ENCODE measurements at places on chromosomes 5 and 9.

DNA sequence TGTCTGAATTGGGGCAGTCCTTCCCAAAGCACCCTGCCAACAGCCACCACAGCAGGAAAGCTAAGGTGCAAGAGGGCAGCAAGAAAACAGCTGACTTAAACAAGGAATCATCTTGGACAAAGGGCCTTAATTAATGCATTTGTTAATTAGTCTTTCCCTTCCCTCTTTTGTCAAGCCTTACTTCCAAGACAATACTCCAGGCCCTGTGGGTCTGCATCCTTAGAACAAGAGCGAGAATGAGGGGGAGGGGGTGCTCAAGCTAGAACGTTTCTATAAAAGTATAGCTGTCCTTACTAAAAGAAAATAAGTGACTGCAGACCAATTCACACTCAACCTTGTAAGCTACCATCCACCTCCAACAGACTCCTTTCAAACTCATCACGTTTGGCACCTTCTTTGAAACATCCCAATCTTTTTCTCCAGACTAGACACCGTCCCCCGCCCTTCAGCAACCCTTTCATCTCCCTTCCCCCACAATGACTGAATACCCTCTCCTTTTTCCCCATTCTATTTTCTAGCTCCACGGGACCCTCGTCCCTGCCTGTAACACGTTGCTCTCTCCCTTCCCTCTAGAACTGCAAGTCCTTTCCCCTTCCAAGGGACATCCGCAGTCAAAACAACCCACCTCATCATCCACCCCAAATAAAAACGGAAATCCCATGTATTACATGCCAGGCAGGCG lies 85.7 kb upstream of the RNF38 start:
- DNase-seq = no peak

DNA sequence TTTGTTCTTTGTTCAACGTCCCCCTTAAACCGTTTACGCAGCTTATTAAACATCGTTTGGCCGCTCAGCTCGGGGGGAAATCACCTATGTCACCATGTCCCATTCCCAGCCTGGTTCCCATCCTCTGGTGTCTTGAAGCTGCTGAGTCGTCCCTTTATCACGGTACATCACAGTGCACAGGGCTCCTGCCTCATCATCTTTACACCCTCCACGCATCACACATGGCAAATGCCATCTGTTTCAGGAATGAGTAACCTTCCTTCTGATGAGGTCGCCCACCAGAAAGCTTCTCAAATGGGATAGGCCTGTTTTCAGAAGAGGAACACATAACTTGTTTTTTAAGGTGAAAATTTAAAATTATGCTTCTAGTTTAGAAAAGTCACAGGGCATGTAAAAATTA lies 7.9 kb upstream of the LHX6 start:
- DNase-seq = no peak

DNA sequence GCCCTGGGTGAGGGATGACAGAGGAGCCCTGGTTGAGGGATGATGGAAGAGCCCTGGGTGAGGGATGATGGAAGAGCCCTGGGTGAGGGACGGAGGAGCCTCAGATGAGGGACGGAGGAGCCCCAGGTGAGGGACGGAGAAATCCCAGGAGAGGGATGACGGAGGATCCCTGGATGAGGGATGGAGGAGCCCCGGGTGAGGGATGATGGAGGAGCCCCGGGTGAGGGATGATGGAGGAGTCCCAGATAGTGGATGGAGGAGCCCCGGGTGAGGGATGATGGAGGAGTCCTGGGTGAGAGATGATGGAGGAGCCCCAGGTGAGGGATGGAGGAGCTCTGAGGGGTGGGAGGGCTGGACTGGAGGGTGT lies 10.9 kb downstream of the PHF2 start:
- DNase-seq = no peak

DNA sequence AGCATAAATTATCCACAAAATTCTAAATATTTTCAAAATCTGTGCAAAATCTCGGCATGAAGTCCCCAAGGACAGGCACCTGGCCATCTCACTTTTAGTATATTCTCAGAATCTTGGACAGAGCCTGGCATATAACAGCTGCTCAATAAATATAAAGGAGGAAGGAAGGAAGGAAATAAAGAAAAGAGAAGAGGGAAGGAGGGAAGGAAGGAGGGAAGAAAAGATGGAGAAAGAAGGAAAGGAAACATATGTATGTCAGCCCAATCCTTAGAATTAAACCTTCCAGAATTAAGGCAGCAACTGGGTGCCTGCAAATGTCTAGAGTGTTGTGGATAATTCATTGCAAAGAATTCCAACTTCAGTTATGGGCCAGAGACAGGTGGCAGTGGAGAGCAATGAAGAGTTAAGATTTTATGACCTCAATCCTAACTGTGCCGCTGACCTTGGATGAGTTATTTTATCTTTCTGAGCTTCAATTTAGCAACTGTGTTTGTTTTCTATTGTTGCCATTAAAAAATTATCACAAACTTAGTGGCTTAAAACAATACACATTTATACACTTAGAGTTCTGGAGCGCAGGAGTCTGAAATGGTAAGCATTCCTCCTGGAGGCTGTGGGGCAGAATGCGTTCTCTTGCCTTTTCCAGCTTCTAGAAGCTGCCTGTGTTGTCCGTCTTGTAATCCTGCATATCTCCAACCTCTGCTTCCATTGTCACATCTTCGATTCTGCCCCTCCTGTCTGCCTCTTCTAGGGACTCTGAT lies 200.9 kb upstream of the MSX2 start:
- DNase-seq = no peak

DNA sequence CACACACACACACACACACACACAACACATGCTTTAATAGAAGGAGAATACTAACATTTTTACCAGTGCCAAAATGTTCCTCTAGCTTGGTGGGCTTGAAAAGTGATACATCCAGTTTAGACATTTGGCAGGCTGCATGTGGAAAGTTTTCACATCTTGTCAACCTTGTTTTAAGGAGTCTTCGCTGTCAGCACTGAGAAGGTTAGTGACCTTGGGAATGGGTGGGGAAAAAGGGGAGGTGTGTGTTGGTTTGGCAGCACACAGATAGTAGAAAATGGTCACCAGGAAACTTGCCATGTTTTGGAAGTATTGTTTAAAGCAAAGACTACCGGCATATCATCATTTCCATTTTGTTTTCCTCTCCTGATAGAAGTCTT lies 346.5 kb upstream of the ADAMTSL1 start:
- DNase-seq = no peak

GRCh38 chr9:137511758-137512463 lies 38.3 kb downstream of the PNPLA7 start:
- DNase-seq = no peak

GRCh38 chr5:61100437-61100836 lies 61.8 kb downstream of the SMIM15 start:
- no peak for DNase-seq

GRCh38 chr9:76932757-76933156 lies 26.8 kb upstream of the PRUNE2 start:
- peak; percentile 66 for DNase-seq

DNA sequence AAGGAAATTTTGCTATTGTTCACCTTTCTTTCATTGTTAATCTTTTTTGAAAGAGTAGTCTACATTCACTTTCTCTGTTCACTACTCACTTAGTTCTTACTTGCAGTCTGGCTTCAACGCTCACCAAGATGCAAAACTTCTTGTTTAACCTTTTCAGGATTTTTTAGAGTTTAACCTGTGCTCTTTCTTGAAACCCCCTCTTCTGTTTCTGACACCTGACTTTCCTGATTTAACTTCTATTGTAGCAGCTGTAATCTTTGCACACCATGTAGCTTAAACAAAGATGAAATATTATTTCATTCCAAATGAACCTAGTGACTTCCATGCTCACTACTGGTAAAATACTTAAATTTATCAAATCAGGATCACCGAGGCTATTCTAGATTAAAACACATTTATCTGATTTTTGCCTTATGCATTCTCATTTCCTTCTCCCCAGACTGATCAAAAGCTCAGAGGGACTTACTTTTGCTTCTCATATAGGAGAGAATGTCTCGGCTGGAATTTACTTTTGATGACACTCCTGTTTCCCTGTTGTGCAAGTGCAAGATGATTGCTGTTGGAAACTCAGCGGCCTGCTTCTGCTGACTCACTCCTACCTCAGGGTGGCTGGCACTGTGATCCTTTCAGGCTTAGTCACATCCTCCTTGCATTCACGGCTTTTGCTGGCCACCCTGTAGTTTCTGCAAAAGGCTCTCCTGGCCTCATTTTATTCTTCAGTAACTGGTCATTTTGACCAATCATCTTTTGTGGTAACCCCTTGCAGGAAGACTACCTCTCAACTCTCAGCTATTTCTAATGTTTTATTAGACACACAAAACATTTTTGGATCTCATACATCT lies 109.3 kb upstream of the IFNE start:
- DNase-seq = peak; percentile 96

DNA sequence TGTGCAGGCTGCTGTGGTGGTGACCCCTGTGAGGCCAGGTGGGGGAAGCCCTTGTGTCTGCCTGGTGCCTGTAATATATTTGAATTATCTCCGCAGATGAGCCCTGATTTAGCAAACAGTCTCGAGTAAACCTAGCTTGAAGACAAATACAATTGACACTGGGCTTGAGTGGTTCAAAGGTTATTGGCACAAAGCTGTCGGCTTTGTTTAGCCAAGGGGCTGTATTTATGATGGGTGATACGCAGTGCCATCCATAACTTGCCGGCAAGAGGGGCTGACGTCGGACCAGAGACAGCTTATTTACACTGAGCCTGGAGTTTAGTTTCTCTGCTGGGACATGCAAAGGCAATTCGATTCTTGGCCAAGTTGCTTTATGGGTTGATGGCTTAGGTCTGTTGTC lies 20.0 kb upstream of the PITX1 start:
- DNase-seq = no peak

DNA sequence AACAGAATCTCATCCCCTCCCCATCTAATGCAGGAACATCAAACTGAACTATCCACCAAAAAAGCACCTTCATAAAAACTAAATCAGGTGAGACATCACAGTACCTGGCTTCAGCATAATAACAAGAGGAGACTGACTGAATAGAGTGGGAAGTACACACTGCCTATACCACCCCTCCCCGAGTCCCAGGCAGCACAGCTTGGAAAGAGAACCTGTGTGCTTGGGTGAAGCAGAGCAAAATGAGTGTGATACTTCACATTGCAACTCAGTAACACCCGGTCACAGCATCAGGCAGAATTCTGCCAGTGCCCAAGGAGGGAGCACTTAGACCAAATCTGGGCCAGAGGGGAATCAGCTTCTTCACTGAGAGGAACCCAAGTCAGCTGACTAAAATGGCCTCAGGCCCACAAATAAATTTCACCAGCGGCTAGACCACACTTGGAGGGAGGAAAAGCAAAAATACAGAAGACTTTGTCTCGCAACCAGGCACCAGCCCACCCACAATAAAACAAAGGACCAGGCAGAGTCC lies 69.3 kb upstream of the OR2K2 start:
- DNase-seq = no peak

DNA sequence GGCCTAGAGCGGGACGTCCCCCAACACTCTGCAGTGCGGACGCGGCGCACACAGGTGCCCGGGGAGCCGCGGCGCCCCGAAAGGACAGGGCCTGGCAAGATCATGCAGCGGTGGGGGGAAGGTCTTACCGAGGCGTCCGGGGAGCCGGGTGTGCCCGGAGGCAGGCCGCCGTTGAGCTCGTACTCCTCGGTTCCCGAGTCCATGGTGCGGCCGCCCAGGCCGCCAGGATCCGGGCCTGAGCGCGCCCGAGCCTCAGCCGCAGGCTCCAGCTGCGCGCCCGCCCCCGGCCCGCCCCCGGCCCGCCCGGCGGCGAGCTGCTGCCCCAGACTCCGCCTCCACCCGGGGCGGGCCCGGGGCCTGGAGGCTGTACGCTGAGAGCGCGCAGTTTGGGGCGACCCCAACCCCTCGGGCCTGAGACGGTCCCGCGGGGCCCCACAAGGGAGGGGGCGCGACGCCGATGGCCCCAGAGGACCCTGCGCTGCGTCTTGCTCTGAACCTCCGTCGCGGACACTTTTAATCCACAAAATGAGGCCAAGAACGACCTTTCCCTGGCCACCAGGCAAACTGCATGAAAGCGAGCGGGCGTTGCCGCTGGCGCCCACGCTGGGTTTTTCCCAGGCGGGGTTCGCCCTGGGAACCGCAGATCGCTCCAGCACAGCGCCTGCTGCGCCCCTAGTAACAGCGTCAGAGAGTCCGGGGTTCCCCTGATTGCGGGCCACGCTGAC lies at the start of gene NINJ1:
Gene NINJ1, minus strand, starts transcription at position 237 of the 725 bp plus-strand sequence. Its CDS starts 34 bp downstream, at position 203.
- DNase-seq = peak; percentile 89

DNA sequence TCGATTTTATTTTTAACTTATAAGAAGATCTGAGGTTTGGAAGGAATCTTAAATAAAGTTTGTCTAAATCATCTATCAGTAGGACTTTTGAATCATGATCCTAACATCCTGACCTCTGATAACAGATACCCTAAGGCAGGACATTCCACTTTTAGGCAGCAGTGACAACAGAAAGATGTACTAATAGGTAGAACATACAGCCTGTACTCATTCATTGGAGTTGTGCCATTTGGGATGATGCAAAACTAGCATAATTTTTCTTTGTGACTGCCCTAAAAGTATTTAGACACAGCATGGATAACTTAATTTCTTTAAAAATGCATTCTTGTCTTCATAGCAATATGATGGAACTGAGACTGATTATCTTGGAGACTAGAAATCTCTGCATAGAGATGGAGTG lies 39.7 kb downstream of the CDC42SE2 start:
- peak; percentile 87 for DNase-seq

DNA sequence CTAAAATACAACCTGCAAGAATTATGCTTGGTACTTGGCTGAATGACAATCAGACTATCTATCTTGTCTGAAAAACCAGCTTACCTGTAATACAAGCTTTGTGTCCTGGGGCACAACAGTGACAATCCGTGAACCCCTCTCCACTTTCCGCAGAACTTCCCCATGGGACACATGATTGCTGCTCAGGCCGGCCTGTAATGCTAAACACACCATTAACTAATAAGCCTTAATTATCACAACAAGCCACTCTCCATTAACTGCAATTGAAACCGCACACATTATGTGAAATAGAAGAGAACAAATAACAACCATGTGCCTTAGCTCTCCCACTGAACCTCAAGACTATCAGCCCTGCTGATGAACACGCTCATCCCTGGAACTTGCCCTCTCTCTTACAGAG lies 33.7 kb downstream of the ELP1 start:
- no peak for DNase-seq

GRCh38 chr9:31355159-31355882 lies 1029.1 kb upstream of the ACO1 start:
- DNase-seq = no peak

GRCh38 chr9:89523948-89524347 lies 26.0 kb upstream of the SEMA4D start:
- DNase-seq = no peak

DNA sequence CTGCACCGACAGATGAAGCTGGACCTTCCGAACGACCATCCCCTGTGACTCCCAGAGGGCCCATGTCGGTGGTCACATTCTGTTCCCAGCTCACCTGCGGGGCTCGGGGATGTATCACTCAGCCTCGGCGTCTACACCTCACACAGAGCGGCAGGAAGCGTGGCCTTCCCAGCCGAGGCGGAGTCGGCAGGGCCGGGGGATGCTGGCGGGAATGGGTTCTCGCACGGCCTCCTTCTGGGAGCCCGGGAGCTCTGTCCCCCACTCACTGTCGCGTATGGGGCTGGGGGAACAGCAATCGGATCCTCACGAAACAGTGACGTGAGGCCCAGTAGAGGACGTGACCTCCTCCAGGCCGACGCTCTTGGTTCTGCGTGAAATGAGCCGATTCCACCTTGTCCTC lies 20.4 kb downstream of the NACC2 start:
- no peak for DNase-seq

GRCh38 chr5:83608122-83608521 lies 112.5 kb downstream of the HAPLN1 start:
- peak; percentile 73 for DNase-seq

- no peak for DNase-seq
Observed at GRCh38 chr5:38541174-38541725, 15.2 kb downstream of the LIFR start.

All from adipocyte (in vitro differentiated cells).